ENCODE measurements at places on chromosomes 12 and 14.

DNA sequence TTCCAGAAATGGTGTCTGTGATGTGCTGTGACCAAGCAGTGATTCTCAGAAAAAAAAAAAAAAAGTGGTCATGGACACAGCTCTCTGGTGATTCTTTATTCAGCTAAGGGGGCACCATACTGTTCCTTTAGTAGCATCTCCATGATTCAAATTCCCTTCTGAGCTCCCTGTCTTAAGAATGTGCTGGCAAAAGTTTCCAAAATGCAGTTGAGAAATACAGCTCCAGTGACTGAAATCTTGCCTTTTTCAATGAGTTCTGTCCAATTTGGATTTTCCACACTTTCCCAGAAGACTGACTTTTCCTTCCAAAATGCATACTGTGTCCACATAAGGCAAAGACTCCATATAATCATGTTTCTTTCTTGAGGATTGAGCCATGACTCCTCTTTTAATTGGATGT is 24.3 kb upstream of the CPM start:
- H3K27ac ChIP-seq: no peak overlapping the region
- no peaks in the 10 kb centered on the region for H3K36me3 ChIP-seq
- DNase-seq: no peak
- H3K27me3 ChIP-seq: no peaks in the 10 kb centered on the region

- DNase-seq: no peak
- no peak overlapping the region for H3K27ac ChIP-seq
- H3K4me1 ChIP-seq: no peaks in the 10 kb centered on the region
- H3K36me3 ChIP-seq: no peaks in the 10 kb centered on the region
Observed at GRCh38 chr12:124277394-124278241, 17.3 kb upstream of the RFLNA start.

DNA sequence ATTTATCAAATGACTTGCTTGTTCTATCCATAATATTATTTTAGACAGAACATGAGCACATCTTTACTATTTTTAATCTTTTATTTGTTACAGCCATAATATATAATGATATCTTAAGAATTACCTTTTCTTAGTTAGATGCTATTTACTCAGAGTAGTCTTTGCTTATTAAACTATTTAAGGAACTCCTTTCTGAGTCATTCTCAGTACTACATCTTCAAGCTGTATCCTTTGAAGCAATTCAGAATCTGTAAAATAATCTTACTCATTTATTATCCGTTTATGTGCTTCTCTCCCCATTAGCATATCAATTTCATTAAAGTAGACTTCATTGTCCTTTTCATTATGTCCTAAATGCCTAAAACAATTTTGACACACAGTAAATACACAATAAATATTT is 240.4 kb upstream of the FAR2 start:
- no peak overlapping the region for H3K4me3 ChIP-seq
- no peaks in the 10 kb centered on the region for H3K4me1 ChIP-seq
- H3K27ac ChIP-seq: no peak overlapping the region

DNA sequence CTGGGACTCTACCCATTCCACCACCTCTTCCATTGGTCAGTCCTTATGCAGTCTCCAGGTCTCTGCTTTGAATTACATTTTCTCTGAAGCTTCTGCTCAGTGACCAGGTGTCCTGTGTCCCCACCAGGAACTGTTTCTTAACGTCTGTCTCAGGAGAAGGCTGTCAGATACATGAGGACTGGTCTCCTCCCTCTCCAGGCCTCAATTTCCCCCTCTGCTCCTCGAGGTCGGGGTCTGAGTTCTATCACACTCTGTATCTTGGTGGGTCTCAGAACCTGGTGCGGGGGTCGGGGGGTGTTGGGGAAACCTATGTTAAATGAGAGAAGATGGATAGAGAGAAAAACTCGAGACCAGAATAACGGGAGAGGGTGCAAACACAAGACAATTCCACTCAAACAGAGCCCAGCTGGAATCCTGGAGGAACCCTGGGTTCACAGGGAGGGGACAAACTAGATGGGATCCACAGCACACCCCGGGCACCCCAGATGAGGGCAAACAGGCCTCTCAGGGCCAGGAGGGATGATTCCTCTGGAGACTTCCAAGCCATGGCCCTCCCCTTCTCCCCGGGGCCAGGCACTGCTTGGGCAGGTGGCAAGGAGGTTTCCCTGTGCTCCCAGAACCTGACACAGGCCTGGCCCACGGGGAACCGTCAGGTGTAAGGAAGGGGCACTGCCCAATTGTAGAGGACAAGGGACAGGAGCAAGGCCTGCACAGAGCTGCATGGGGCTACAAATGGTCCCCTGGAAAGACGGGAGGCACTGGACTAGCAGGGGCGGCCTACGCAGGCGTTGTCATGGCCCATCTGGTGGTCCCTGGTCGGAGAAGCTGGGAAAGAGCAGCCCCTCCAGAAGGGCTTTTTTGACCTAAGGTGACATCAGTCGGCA is 313.2 kb upstream of the DIO3 start:
- no peaks in the 10 kb centered on the region for H3K4me1 ChIP-seq
- no peak for DNase-seq
- no peak overlapping the region for H3K4me3 ChIP-seq
- no peaks in the 10 kb centered on the region for H3K36me3 ChIP-seq

GRCh38 chr12:110109037-110109836 is 14.9 kb upstream of the IFT81 start:
- DNase-seq: no peak
- no peaks in the 10 kb centered on the region for H3K4me1 ChIP-seq
- H3K4me3 ChIP-seq: no peak overlapping the region
- H3K27me3 ChIP-seq: no peaks in the 10 kb centered on the region

GRCh38 chr14:106657460-106657859 is 1131.1 kb downstream of the TMEM121 start:
- DNase-seq: peak; percentile 68
- H3K27me3 ChIP-seq: no peaks in the 10 kb centered on the region
- no peak overlapping the region for H3K4me3 ChIP-seq
- no peak overlapping the region for H3K27ac ChIP-seq

DNA sequence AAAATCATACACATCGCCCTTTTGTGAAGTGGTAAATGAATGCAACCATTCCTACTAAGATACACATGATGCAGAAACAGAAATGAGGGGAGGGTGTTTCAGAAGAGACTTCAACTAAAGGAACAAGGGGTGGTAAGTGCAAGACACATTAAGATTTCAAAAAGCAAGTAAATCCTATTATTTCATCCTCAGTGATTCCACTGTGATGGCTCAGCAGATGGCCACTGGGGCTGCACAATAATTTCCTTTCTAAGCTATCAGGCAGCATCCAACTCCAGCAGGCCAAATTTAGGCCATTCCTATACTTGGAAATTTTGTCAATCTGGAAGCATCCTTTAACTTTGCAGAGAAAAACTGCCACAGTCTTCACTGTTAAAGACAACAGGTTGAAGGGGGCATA is 272.4 kb downstream of the NELL2 start:
- H3K27me3 ChIP-seq: no peaks in the 10 kb centered on the region

- no peak overlapping the region for H3K4me3 ChIP-seq
- H3K27ac ChIP-seq: no peak overlapping the region
Observed at GRCh38 chr12:49792181-49792970, 35.8 kb downstream of the NCKAP5L start.

- H3K27me3 ChIP-seq: peaks cover 33% of the 10 kb centered on the region
- H3K36me3 ChIP-seq: no peaks in the 10 kb centered on the region
- DNase-seq: no peak
- H3K27ac ChIP-seq: no peak overlapping the region
Observed at GRCh38 chr12:125194163-125194773, 129.0 kb downstream of the AACS start.

- DNase-seq: peak; percentile 29
- no peaks in the 10 kb centered on the region for H3K27me3 ChIP-seq
- H3K27ac ChIP-seq: peak overlapping the region; percentile 97
- H3K4me3 ChIP-seq: peak overlapping the region; percentile 83
- peaks cover 24% of the 10 kb centered on the region for H3K4me1 ChIP-seq
Observed at GRCh38 chr12:89928467-89928866, 219.8 kb upstream of the ATP2B1 start.

GRCh38 chr12:66232263-66232662 is 43.2 kb downstream of the IRAK3 start:
- H3K4me1 ChIP-seq: peaks cover 10% of the 10 kb centered on the region
- DNase-seq: no peak
- no peak overlapping the region for H3K4me3 ChIP-seq
- peak overlapping the region; percentile 51 for H3K27ac ChIP-seq
- no peaks in the 10 kb centered on the region for H3K36me3 ChIP-seq

DNA sequence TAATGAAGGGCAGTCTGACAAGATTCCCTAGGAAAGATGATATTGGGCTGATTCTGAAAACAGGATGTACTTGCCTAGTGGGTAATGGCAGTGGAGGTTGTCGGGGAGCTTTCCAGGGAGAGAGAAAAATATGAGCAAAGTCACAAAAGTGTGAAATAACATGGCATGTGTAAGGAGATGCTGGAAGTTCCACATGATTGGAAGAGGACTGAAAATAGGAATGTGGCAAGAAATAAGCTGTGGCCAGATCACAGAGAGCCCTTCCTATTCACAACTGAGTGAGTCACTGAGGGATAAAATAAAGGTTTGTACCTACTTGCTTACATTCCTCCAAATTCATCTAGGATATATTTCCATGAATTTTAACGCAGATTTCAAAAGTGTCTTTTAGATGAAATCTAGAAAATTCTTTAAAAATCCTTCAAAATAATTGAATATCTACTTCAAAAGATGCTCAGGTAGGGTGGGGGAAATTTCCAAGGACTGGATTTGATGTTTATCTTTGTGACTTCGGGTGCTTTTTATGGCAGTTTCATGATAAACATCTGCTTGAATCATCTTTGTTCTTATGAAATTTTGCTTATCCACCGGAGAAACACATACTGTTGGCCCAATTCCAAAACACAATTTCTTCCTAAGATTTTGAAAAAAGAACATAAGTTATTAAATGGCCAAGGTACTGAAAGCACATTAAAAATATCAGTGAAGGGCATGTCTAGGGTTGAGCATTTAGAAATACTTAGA is 36.3 kb upstream of the SLC2A13 start:
- no peaks in the 10 kb centered on the region for H3K4me1 ChIP-seq
- no peaks in the 10 kb centered on the region for H3K27me3 ChIP-seq

DNA sequence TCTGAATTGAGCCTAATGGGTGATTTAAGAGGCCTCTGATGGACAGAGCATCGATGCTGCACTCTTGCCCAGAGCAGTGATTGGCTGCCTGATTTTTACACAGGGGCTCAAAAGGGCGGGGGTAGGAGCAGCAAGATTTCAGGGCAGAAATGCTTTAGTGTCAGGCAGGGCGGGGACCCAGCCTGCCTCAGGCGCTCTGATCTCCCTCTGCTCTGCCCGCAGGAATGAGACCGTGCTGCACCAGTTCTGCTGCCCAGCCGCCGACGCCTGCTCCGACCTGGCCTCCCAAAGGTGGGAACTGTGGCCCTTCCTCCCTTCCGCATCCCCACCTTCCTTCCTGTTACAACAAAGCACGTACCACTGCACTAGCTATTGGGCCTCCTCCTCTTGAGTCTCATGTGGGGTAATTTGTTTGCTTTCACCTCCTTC is 32.4 kb downstream of the IQSEC3 start:
- H3K27ac ChIP-seq: no peak overlapping the region
- H3K27me3 ChIP-seq: no peaks in the 10 kb centered on the region
- peaks cover 4% of the 10 kb centered on the region for H3K4me1 ChIP-seq

DNA sequence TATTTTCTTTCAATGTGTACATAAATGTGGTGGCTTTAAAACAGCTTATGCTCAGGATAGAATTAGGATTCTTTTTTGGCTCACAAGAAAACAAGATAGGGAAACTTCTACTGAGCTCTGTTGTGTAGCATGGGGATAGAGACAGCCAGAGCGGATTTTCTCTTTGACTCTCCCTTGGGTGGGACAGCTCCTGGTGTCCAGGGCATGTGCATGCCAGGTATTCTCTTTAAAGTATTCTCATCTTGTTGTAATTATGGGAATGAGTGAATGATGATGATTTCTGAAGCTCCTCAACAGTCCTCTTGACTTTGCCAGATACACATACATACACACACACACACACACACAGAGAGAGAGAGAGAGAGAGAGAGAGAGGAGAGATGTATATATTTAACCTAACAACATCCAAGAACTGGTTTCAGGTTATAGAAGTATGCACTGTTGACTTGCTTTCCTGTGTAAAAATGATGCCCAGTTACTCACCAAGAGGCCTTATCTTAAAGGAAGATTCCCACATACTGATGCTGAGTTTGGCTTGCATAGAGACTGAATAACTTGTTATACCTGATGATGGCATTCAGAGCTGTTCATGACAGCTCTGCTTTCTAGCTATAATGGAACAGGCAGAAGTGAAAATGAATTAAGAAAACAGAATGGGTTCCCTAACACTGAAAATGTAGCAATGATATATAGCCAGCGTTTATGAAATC is 387.5 kb downstream of the EGLN3 start:
- no peaks in the 10 kb centered on the region for H3K36me3 ChIP-seq
- no peaks in the 10 kb centered on the region for H3K27me3 ChIP-seq
- H3K4me3 ChIP-seq: no peak overlapping the region
- no peaks in the 10 kb centered on the region for H3K4me1 ChIP-seq
- no peak overlapping the region for H3K27ac ChIP-seq

GRCh38 chr12:29149691-29150281 is 708 bp downstream of the FAR2 start:
- no peaks in the 10 kb centered on the region for H3K27me3 ChIP-seq
- no peaks in the 10 kb centered on the region for H3K36me3 ChIP-seq
- peaks cover 28% of the 10 kb centered on the region for H3K4me1 ChIP-seq
- DNase-seq: no peak
- H3K27ac ChIP-seq: no peak overlapping the region
- H3K4me3 ChIP-seq: no peak overlapping the region

GRCh38 chr14:32007755-32008362 is 69.2 kb upstream of the ARHGAP5 start:
- no peaks in the 10 kb centered on the region for H3K36me3 ChIP-seq
- H3K4me3 ChIP-seq: no peak overlapping the region
- peaks cover 7% of the 10 kb centered on the region for H3K4me1 ChIP-seq
- no peaks in the 10 kb centered on the region for H3K27me3 ChIP-seq
- no peak overlapping the region for H3K27ac ChIP-seq
- DNase-seq: no peak

- DNase-seq: no peak
- no peaks in the 10 kb centered on the region for H3K36me3 ChIP-seq
- H3K27ac ChIP-seq: no peak overlapping the region
- H3K27me3 ChIP-seq: no peaks in the 10 kb centered on the region
Observed at GRCh38 chr14:83975841-83976770, 1553.8 kb upstream of the FLRT2 start.

DNA sequence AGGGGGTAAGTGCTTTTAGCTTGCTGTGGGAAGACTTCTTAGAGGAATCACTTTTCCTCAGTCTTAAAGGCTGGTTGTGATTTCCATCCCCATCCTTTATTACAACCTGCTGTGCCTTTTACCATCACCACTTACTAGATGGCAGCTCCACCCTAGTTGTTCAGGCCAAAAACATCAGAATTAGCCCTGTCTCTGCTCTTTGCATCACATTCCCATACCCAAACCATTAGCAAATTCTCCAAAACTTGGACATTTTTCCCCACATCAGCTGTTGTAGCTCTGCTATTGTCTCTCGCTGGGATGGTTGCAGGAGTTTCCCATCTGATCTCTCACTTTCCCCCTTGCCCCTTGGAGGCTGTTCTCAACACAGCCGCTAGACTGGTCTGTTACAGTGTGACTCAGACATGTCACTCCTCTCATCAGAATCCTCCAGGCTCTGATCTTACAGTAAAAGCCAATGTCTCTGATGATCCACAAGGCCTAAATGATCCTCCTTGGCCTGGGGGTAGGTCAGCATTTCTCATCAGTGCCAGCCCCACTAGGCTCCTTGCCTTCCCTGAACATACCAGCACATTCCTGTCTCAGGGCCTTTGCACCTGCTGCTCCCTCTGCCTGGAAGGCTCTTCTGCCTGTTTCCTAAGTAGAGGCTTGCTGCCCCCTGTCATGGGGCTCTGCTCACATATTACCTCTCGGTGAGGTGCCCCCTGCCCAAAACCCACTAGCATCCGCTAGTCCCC is 102.5 kb downstream of the BEGAIN start:
- no peaks in the 10 kb centered on the region for H3K4me1 ChIP-seq
- H3K36me3 ChIP-seq: peaks cover 2% of the 10 kb centered on the region
- no peak for DNase-seq
- no peaks in the 10 kb centered on the region for H3K27me3 ChIP-seq

Measured in B cell (primary cell).